ENCODE measurements at places on chromosomes 11 and 22.
A peak's percentile ranks its signal among the peaks of the same experiment; 100 is the strongest.

- DNase-seq: no peak
Measured at GRCh38 chr22:19693581-19693980, 20.7 kb upstream of the SEPTIN5 start.

DNA sequence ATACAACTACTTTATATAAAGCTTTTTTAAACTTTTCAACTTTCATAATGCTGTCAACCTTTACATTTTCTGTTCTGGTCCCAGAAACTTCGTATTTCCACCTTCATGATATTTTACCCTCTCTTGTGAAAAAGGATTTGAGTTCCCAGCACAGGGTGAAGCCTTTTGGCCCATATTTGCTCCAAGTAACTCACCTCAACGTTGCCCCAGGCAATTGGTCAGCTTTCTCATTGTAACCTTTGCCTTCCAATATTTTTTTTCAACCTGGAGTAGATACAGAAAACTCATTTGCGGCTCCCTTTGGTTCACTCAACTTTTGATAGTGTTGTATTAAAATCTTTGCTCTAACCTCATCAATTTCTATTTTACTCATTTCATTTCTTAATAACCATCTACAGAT is 21.1 kb upstream of the FAR1 start:
- DNase-seq: no peak

- DNase-seq: peak; percentile 10
Measured at GRCh38 chr22:39690881-39691605, 120.5 kb downstream of the CACNA1I start.

DNA sequence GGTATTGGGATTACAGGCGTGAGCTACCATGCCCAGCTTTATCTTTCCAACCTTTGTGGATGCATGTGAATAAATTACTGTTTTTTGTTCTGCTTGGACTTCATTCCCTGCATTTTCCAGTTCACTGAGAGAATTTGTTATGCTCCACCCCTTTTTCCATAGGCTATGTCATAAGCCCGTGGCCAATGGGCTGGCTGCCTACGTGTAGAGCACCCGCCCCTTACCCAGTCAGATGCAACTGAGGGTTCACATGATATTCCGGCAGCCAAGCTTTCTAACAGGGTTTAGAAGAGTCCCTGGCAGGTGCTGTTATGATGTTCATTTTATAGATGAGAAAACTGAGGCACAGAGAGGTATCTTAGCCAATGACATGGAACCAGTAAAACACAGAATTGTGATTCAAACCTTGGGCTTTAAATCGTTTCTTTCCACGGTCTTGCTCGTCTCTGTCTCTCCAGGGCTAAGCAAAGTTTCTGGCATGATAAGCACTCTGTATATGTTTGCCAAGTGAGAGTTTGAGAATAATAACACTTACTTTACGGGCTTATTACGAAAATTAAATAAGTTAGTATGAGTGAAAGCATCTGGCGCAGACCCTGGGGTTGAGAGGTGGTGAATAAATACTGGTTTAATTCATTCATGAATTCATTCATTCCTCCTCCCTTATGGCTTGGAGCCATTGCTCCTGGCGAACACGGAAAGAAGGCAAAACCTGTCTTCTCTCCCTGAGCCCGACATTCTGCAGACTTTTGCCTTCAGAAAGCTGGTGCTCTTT is 42.4 kb upstream of the RASD2 start:
- no peak for DNase-seq

- peak; percentile 51 for DNase-seq
Measured at GRCh38 chr11:2301631-2302305, at the start of the genes C11orf21 and TSPAN32. TSS of gene C11orf21 (minus strand) at chr11:2301918. CDS start at chr11:2301808, 110 bp downstream. TSS of gene TSPAN32 (plus strand) at chr11:2302013. CDS start at chr11:2302150, 137 bp downstream.

DNA sequence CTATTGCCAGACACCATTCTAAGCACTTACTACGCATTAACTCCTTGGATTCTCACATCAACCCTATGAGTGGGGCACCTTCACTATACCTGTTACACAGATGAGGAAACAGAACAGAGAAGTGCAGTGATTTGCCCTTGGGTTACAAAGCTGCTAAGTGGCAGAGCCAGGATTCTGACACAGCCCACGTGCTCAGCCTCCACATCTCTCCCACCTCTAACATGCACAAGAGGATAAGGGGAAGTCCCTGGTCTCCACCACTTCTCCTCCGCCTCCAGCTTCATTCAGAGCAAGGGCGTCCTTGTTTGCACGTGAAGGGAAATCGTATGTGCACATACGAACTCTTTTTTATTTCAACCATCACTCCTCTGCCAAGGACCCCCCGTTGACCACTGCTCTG is 53.7 kb downstream of the CDON start:
- DNase-seq: no peak
